HS-27A (cell line): ENCODE measurements at places on chromosomes 5 and 9.
A peak's percentile ranks its signal among the peaks of the same experiment; 100 is the strongest.

- no peak for DNase-seq
These were observed 301.1 kb downstream of the PRR16 start for GRCh38 chr5:120765189-120765588.

- no peak for DNase-seq
These were observed 11.1 kb downstream of the TTC39B start for GRCh38 chr9:15295761-15296405.

GRCh38 chr5:122179701-122180100 lies 50.4 kb downstream of the ZNF474 start:
- no peak for DNase-seq

DNA sequence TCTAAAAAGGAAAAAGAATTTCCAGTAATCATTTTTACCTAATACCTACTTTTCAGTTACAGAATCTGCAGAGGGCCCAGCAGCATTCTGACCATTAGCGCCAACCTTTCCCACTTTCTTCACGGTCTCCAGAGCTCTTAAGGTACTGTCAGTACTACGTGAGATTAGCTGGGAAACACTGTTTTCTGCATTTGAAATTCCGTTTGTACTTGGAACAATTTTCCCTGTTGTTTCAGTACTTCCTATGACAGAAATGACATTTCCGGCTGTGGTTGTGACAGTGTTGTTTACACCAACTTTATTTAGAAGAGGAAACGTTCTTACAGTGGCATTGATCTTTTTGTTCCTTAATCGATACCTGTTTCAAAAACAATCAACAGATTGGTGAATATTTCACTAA lies 36.9 kb upstream of the PDCL start:
- no peak for DNase-seq

- no peak for DNase-seq
These were observed 6.3 kb downstream of the RCL1 start for GRCh38 chr9:4799033-4799430.

GRCh38 chr5:132812781-132813598 lies at the start of gene SOWAHA:
TSS of gene SOWAHA (plus strand) at chr5:132813302. CDS start at chr5:132813622, 320 bp downstream.
- no peak for DNase-seq

GRCh38 chr9:25412646-25413045 lies 265.6 kb downstream of the TUSC1 start:
- DNase-seq, result no peak

GRCh38 chr5:73668017-73668416 lies 42.0 kb downstream of the ARHGEF28 start:
- DNase-seq, result no peak

- DNase-seq, result no peak
These were observed 216.9 kb downstream of the DEPDC1B start for GRCh38 chr5:60483050-60483449.

GRCh38 chr5:73298772-73299630 lies 126.0 kb downstream of the TMEM174 start:
- DNase-seq, result no peak

GRCh38 chr5:36272136-36272690 lies 29.5 kb downstream of the RANBP3L start:
- DNase-seq, result no peak

GRCh38 chr9:106287731-106288130 lies 575.2 kb upstream of the ZNF462 start:
- no peak for DNase-seq

GRCh38 chr5:180439911-180440769 lies 54.0 kb upstream of the CNOT6 start:
- DNase-seq, result no peak

DNA sequence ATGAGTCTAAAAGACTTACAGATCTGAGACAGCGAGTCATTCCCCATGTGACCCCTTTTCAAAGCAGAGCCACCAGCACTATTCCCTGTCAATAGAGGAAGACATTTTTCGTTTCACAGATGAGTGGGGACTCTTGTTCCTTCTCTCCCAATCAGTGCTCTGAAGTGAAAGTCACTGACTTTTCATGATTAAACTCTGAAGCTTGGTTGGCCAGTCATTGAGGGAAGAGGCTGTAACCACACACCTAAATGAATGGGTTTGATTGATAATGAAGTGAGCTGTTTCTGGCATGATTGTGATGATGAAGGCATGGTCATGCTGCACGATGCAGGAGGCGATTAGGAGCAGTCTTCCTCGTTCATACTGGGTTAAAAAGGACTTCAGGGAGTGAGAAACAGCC lies 171.9 kb downstream of the ZNF462 start:
- no peak for DNase-seq

DNA sequence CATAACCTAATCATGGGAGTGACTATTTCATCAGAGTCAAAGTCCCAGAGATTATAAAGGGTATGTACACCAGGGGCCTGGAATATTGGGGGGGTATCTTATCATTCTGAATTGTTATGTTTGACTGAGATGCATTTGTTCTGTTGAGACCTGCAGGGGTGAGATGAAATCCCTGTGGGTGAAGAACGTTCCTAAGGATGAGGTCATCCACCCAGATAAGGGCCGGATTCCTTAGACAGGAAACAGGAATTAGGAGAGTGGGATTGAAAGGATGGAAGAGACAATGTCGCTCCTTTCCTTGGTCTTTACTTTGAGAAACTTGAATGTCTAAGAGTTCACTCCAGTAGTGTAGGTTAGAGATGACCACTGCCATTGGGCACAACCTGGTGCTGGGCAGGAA lies 54.7 kb downstream of the GAS1 start:
- DNase-seq, result peak; percentile 15

DNA sequence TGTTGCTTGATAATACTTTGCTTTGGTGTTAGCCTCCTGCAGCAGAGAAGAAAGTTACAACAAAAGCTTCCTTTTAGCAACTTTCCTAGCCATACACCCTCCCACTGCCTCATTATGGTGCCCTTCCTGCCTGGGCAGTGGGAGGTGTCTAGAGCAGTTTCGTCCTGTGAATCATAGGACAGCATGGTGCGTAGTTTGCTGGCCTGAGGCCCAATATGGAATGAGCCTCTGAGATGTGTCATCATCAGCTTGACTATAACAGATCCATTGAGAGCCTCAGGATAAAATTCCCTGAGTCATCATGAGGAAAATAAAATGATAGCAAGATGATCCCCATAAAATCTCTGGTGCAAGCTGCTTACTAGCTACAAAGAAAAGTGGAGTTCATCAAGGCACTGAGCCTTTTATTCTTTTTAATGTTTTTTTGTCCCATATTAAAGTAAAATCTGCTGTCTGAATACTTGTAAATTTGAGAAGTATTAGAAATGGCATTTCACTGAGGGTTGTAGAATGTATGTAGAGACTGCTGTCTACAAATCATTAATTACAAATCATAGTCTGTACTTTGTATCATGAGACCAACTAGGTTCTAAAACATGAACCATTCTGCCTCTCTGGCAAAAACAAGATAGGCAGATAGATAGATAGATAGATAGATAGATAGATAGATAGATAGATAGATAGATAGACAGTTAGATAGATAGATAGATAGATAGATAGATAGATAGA lies 303.0 kb upstream of the PDE4D start:
- DNase-seq, result peak; percentile 79

GRCh38 chr5:175060257-175060656 lies 335.9 kb downstream of the MSX2 start:
- no peak for DNase-seq

DNA sequence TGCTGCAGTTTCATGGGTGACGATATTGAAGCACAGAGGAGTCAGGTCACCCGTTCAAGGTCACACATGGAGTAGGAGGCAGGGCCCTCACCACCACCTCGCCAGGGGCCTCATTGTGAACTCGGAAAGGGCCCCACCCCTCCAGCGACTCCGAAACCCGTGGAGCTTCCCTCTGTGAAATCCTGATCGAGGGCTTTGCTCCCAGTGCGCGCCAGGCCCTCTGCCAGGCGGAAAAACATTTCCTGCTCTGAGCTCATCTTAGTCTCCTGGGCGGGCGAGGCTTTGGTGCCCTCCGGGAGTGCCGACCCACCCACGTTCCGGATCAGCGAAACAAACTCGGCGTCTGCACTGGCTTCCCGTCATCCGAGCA lies 75.0 kb upstream of the FCN1 start:
- no peak for DNase-seq
